Activated CD8-positive, alpha-beta memory T cell treated with anti-CD3 and anti-CD28 coated beads for 1 hour (primary cell): ENCODE measurements at places on chromosomes 3 and 15.

- no peak for DNase-seq
These were observed 57.4 kb downstream of the ABHD5 start for GRCh38 chr3:43748179-43748578.

- no peak for DNase-seq
These were observed 21.9 kb downstream of the FEM1B start for GRCh38 chr15:68299436-68299835.

DNA sequence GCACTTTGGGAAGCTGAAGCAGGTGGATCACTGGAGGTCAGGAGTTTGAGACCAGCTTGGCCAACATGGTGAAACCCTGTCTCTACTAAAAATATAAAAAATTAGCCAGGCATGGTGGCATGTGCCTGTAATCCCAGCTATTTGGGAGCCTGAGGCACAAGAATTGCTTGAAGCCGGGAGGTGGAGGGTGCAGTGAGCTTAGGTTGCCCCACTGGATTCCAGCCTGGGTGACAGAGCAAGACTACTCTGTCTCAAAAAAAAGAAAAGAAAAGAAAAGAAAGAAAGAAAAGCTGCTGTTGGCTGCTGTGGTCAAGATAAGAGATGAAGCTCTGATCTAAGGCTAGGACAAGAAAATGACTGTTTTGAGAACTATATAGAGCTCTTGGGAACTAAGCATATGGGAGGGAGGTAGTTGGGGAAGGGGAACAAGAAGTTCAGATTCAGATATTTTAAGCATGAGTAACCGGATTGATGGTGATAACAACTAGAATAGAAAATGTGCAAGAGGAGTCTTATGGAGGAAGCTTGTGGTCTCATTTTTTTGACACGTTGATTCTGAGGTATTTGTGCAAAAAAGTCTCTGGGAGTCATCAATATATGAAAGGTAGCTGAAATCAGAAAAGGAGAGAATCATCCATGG lies 25.7 kb downstream of the DNAH12 start:
- DNase-seq = no peak

DNA sequence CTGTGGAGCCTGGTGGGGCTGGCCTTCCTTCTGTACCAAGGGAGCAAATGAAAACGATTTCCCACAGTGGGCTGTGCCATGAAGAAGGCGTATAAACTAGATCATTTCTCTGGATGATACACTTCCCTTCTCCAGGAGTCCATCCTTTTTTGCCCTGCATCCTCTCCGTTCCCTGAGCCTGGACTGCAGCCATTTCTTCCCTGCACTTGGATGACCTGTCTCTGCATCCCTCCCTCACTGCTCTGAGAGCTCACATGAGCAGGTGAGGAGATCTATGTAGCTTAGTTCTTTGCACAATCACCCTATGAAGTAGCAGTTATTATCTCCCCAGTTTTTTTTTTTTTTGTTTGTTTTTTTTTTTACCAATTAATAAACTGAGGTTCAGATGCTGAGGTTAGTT lies 46.7 kb downstream of the IQSEC1 start:
- DNase-seq = no peak

DNA sequence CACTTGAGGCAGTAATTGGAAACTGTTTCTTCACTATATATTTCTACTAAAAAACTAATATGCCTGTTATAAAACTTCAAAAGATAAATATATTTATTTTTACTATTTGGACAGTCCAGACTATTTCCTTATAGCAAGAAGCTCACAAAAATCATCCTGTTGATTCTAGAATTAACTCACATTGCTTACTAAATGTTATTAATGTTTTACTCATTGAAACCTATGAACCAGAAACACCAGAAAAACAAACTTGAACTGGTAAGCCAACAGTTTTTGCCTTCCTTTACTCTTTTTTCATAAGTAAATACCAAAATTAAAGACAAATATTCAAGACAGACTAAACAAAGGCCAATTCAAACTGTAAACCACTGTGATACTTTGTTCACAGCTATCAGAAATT lies 26.4 kb downstream of the TOMM70 start:
- DNase-seq = no peak

- DNase-seq = no peak
These were observed 240.6 kb upstream of the NAALADL2 start for GRCh38 chr3:174618368-174619080.

DNA sequence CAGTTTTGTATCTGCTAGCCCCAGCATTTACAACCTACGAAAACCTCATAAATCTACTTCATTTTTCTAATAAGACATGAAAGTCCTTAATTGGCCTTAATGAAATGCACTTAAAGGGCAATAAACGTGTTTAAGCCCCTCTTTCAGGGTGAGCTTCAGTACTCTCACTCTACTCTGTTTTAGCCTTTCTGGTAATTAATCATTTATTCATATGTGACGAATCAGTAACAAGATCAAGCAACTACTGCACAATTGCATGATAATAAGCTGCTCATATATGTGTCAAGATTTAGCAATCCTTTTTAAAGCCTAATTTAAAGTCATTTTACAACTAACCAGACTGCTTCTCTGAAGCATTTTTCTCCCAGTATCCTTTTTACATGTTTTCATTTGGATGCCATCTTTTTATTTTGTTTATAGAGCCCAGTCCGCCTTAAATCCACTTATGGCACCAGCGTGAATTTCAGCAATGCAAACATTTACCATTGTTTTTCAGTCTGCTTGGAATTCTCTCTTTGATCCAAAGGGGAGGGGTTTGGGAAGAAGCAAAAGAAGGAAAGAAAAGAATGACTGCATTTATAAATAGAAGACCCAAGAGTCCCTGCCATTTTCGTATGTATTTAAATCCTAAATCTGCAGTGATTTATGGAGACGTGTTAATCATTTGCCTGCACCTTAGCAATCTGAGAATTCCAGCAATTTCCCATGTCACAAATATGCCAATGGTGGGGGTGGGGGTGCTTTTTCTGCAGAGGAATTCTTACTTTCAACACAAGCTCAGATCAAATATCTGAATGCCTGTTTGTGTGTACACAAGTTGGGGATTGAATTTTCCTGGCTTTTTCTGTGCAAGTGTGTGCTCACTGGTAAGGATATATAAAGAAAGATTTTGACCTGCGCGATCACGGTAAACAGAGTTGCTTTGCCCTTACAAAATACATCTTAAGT lies 230.8 kb upstream of the TBC1D5 start:
- no peak for DNase-seq

- no peak for DNase-seq
These were observed 11.3 kb upstream of the LIMD1 start for GRCh38 chr3:45583021-45583851.

GRCh38 chr15:52710708-52711389 lies 31.7 kb upstream of the ATOSA start:
- no peak for DNase-seq

GRCh38 chr15:87917480-87917879 lies 339.1 kb downstream of the NTRK3 start:
- no peak for DNase-seq

DNA sequence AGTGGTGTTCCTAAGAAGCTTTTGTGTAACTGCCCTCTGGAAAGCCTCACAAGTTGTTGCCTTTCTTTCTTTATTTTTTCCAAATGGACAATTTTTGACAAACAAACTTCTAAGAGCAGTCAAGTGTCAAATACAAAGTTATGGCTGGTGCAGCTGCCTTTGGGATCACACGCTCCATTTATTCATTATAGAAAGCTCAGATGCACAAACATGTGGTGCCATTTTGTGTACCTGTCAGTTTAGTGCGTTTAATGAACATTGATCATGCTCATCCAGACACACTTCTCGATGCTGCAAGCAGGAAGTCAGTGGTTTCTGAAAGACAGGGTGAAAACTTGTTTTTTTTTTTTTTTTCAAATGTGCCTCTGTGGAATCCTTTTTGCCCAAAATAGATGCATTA lies 324.5 kb downstream of the CNTN4 start:
- no peak for DNase-seq

DNA sequence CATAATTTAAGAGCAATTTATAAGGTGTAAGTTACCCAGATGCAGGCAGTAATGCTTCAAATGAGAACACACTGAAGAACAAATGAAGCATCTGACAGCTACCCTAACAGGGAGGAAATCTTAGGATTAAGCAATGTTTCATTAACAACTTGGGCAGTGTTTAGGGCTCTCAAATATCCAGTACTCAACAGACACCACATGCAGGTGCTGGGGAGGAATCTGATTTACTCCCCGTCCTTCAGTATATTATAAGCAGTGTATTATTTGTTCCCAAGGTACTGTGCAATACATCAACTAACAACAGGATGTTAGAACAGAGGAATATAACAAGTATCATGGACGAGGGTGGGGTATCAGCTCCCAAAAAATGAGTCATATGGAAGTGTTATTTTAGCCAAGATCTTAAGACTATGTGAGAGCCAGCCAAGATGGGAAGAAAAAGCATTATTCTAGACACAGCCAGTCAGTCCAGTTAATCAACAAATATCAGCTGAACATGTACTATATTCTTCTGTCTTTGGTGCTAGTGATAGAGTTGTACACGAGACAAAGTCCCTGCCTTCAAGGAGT lies 20.4 kb downstream of the BTBD1 start:
- DNase-seq = no peak

DNA sequence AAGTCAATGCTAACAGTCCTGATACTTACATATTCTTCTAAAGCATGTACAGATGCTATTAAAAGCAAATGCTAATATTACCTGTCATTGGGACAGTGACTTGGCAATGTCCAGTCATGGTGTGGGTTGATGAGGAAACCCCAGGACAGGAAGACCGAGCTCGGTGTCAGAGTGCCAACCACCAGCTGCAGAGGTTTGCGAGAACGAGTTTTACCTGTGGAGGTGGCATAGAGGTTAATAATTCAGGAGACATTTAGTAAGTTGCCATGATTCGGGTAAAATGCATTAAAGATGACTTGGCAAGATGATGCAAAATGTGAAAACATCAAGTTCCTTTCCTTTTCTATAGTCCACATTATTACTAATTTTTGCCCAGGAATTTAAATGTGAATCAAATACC lies 94.5 kb downstream of the ABI3BP start:
- no peak for DNase-seq

DNA sequence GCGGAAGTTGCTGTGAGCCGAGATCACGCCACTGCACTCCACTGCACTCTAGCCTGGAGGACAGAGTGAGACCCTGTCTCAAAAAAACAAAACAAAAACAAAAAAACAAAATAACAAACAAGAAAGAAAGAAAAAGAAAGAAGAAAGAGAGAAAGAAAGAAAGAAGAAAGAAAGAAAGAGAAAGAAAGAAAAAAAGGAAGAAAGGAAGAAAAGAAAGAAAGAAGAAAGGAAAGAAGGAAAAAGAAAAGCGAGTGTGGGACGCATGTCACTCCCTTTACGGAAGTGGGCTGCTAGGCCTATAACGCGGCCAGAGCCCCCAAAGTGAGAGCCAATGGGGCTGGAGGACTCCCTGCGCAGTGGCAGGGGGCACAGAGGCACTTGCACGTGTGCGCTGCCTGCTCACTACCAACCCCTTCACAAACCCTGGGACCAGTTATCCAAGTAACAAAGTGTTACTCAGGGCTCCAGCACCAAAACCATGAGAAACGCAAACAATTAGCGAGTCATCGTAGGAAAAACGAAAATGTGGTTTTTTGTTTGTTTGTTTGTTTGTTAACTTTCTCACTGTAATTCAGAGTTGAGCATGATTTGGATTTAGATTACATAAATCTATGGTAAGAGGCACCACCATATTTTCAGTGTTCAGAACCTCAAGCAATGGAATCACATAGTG lies 40.8 kb upstream of the ATP1B3 start:
- no peak for DNase-seq

- DNase-seq = no peak
These were observed 418 bp downstream of the ALPK3 start for GRCh38 chr15:84817466-84818081.

DNA sequence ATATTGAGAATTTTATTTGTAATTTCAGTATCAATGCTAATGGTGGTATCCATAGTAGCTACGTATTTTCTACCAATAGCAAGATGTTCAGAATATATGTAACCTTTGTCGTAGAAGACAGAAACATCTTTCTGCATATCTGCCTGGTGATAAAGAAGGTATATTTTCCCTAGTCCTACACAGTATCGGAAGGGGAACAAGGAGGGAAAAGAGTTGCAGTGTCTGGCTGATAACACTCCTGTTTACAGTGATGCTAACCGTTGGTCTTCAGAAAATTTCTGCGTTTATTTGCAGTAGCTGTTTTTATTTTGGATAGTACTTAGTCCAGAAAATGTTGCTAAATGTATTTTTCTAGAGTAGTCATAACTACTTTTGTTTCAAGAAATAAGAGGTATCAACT lies 25.2 kb downstream of the TSC22D2 start:
- DNase-seq = no peak

GRCh38 chr3:133208184-133208583 lies 170.0 kb downstream of the TMEM108 start:
- DNase-seq = no peak

DNA sequence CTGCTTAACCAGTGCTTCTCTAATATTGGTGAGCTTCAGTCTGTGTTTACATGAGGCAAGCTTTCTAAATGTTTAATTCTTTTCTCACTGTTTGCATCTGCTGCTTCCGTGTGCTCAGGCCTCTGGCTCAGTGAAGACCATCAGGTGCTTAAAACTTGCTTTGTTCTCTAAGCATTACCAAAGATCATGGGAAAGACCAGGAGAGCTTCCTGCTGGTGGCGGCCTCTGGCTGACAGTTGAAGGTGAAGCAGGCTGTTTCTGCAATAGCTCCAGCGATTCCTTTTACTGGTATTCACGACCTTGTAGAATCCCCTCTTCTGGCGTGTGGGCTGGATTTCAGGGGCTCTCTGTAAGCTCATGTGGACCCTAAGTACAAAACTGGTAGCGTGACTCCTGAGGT lies 45.1 kb downstream of the EDEM1 start:
- no peak for DNase-seq

- DNase-seq = no peak
These were observed 75.2 kb upstream of the ACAD9 start for GRCh38 chr3:128804017-128804810.

GRCh38 chr15:76503804-76504203 lies 167.2 kb downstream of the ISL2 start:
- DNase-seq = no peak

GRCh38 chr3:172018364-172018763 lies 21.0 kb upstream of the FNDC3B start:
- no peak for DNase-seq

DNA sequence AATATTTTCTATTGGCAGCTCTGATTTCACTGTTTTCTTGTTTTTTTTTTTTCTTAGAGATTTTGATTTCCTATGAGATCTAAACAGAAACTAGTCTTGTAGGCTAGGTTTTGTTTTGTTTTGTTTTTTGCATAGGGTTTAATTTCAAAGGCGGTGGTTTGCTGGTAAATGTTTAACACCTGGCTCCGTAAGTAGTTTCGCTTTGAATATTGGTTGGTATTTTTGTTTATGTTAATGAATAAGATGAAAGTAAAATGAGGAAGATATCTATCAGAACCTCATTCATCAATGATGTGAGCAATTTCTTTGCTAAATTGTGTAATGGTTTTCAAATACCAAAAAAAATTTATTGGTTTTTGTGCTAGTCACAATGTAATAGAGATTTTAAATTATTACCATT lies 39.7 kb upstream of the TM4SF1 start:
- no peak for DNase-seq
